ENCODE measurements at places on chromosomes 4 and X. TPM values are rescaled to one million over a fixed set of nuclear protein-coding genes. Genes with fewer than 3 reads are reported as not detected.

The SYTL4 gene
- 3.1 TPM for total RNA-seq

The NIPAL1 gene
- total RNA-seq: under 0.01 TPM

The PRSS48 gene
- total RNA-seq: not detected

The HAUS3 gene
- 5.3 TPM for total RNA-seq

The THAP9 gene
- 3.2 TPM for total RNA-seq
